ENCODE measurements at places on chromosomes 6 and 20.

- DNase-seq = no peak
Observed at GRCh38 chr6:12294851-12295536, 4.8 kb downstream of the EDN1 start.

- DNase-seq = no peak
Observed at GRCh38 chr6:167232356-167232755, 58.8 kb upstream of the UNC93A start.

DNA sequence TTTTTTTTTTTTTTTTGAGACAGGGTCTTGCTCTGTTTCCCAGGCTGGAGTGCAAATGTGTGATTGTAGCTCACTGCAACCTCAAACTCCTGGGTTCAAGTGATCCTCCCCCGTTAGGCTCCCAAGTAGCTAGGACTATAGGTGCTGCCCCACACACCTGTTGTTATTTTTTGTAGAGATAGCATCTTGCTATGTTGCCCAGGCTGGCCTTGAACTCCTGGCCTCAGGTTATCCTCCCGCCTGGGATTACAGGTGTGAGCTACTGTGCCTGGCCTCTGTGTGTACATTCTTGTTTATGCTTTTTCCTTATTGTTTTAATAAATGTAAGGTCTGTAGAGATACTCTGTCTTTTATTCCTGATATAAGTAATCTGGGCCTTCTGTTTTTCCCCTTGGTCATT, 14.8 kb downstream of the CD2AP start:
- DNase-seq = no peak

DNA sequence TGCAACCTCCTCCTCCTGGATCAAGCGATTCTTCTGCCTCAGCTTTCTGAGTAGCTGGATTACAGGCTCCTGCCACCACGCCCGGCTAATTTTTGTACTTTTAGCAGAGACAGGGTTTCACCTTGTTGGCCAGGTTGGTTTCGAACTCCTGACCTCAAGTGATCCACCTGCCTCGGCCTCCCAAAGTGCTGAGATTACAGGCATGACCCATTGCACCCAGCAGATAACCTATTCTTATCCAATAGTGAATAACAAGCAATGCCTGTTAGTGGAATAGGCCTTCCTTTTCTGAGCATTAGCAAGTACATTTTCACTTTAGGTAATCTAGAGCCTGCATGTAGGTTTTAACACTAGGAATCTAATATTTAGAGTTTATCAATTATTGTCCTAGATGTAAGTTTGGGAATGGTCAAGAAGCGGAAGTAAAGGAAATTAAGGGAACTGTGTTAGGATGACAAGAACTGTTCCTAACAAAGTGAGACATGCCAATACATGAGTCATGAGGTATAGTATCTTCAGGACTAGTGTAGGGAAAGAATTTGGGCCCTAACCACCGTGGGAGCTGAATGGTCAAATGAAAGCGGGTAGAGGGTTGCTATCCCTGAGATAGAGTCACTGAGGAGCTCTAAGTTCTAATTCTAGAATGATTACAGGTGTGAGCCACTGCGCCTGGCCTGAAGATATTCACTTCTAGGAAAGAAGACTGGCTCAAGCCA, 15.0 kb downstream of the BLTP3A start:
- DNase-seq = no peak

All from left ventricle myocardium superior (tissue), 1 donor.